ENCODE measurements at places on chromosomes 5 and 9.

GRCh38 chr5:178301641-178302040 lies 69.0 kb upstream of the PHYKPL start:
- DNase-seq: no peak

GRCh38 chr5:133753856-133754255 lies 141.5 kb upstream of the FSTL4 start:
- DNase-seq: no peak

- DNase-seq: no peak
Measured at GRCh38 chr9:69472101-69472620, 147.1 kb downstream of the ENTREP1 start.

- DNase-seq: no peak
Measured at GRCh38 chr5:106822851-106823250, 847.9 kb downstream of the EFNA5 start.

GRCh38 chr5:125829349-125829748 lies 593.9 kb upstream of the GRAMD2B start:
- no peak for DNase-seq

GRCh38 chr5:173296737-173297676 lies 31.2 kb downstream of the STC2 start:
- DNase-seq: no peak

- DNase-seq: no peak
Measured at GRCh38 chr5:2008851-2009629, 126.3 kb upstream of the IRX4 start.
